Caco-2 (cell line): ENCODE measurements at places on chromosomes 6 and 20. TPM values are rescaled to one million over a fixed set of nuclear protein-coding genes. Genes with fewer than 3 reads are reported as not detected.

ADGRF5 gene
- total RNA-seq = not detected in 2 replicates

LAMP5 gene
- not detected in 2 replicates for total RNA-seq

TRMT11 gene
- total RNA-seq = 31.5 and 36.7 TPM in 2 replicates

JAG1 gene
- 69.1 and 69.8 TPM in 2 replicates for total RNA-seq

BHLHE23 gene
- total RNA-seq = 0.49 and 0.95 TPM in 2 replicates

- peak overlapping the region; percentile 3 for H3K27ac ChIP-seq
- H3K4me3 ChIP-seq = no peak overlapping the region
- DNase-seq = no peak
These were observed 33.3 kb downstream of the JPH2 start for GRCh38 chr20:44153636-44154043.
